Kidney epithelial cell (primary cell): ENCODE measurements at places on chromosomes 11 and 22. TPM values are rescaled to one million over a fixed set of nuclear protein-coding genes. Genes with fewer than 3 reads are reported as not detected.
A peak's percentile ranks its signal among the peaks of the same experiment; 100 is the strongest.

DNA sequence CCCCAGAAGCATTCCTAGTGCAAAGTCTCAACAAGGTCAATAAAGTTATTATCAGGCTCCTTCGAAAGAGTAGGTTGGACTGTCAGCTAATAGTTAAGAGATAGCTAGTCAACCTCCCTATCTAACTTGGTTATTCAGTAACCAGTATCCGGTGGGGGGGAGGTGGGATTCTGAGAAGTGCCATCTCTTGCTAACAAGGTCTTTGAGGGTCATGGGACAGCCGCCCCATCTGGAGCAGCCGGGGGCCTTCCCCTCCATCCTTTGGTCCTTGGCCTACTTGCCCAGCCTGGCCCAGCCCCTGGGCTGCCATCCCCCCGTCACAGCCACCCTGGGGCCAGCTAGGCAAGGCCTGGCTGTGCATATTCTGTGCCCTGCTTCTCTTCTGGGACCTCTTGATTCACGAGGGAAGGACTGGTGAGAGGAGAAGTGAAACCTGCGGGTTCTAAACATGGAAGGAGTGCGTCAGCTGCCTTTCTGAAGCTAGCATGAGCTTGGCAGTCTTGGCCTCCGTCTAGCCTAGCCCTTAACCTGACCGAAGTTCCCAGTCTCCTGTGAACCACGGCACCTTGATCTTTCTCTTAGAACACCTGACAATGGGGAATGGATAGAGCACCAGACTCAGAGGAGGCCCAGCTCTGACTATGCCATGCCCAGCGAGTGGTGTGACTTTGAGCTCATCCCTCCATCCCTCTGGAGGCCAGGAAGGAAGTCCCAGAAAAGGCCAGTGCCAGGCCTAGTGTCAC lies 9.3 kb downstream of the SLC37A2 start:
- DNase-seq: no peak

GRCh38 chr11:85752890-85753581 lies 57.9 kb downstream of the SYTL2 start:
- no peak for DNase-seq

The LRRC4C gene
- total RNA-seq: 0.14 and 1.5 TPM in 2 replicates

- no peak for DNase-seq
Observed at GRCh38 chr22:32308191-32308590, 49.5 kb upstream of the RFPL3 start.

- DNase-seq: no peak
Observed at GRCh38 chr11:63503492-63503891, 2.4 kb upstream of the LGALS12 start.

The ACP2 gene
- 51.6 and 57.1 TPM in 2 replicates for total RNA-seq

The TRIM66 gene
- 4.2 and 6.6 TPM in 2 replicates for total RNA-seq

GRCh38 chr22:42268852-42269410 lies 1.5 kb downstream of the TCF20 start:
- no peak for DNase-seq

GRCh38 chr11:2763984-2764383 lies 64.2 kb upstream of the KCNQ1OT1 start:
- DNase-seq: no peak

DNA sequence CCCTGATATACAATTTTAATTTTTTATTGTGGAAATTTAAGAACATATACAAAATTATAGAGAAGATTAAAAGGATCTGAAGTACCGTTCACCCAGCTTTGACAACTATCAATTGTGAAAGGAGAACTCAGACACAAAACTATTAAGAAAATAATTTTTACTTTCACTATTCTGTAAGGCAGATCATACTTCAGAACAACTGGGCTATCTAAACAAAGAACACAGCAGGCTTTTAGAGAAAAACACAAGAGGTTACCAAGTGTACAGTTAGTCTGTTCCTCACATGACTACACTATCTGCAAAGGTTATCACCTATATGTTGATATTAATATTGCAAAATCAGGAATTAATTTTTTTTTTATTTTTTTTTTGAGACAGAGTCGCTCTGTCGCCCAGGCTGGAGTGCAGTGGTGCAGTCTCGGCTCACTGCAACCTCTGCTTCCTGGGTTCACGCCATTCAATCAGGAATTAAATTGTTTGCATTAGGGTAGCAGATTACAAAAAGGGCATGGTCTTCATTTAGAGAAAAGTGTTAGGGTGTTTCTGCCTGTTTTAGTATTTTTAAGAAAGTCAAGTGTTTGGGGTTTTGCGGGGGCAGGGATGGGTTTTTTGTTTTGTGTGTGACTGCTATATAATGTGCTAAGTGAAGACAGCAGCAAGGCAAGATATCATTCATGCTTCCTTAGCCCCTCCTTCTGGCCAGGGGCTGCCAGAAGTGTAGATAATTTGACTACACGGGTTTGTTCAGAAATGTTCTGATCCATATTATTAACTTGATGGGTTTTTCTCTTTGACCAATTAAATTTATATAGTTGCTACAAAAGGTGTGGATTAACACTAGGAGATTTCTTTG lies 27.6 kb upstream of the SIK2 start:
- DNase-seq: no peak

- DNase-seq: no peak
Observed at GRCh38 chr11:58609723-58610122, 12.7 kb upstream of the CNTF start.

DNA sequence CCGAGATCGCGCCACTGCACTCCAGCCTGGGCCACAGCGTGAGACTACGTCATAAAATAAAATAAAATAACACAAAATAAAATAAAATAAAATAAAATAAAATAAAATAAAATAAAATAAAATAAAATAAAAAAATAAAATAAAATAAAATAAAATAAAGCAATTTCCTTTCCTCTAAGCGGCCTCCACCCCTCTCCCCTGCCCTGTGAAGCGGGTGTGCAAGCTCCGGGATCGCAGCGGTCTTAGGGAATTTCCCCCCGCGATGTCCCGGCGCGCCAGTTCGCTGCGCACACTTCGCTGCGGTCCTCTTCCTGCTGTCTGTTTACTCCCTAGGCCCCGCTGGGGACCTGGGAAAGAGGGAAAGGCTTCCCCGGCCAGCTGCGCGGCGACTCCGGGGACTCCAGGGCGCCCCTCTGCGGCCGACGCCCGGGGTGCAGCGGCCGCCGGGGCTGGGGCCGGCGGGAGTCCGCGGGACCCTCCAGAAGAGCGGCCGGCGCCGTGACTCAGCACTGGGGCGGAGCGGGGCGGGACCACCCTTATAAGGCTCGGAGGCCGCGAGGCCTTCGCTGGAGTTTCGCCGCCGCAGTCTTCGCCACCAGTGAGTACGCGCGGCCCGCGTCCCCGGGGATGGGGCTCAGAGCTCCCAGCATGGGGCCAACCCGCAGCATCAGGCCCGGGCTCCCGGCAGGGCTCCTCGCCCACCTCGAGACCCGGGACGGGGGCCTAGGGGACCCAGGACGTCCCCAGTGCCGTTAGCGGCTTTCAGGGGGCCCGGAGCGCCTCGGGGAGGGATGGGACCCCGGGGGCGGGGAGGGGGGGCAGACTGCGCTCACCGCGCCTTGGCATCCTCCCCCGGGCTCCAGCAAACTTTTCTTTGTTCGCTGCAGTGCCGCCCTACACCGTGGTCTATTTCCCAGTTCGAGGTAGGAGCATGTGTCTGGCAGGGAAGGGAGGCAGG lies at the start of gene GSTP1:
TSS of gene GSTP1 (plus strand) at position 566 of the 958 bp plus-strand sequence. CDS start at position 598, 32 bp downstream.
- peak; percentile 60 for DNase-seq

DNA sequence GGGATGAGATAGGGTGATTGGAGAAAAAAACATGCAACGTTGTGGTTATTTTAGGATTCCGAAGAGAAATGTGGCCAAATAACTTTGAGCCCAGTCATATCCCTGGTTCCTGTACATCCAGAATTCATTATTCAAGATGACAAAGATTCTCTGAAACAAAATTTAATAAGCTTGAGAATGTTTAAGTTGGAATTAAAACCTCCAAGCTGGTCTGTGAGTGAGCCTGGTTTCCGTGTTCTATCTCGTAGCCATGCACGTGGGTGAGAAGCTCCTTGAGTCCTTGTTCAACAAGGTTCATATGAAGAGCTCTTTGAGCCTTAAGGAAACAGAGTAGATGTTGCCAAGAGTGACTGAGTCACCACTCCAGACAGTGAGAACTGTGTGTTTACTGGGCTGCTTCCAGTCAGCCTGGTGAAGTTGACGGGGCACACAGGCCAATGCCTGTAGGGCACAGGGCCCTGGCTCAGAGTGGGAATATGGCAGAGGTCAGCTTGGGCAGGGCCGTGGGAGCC lies 206.5 kb downstream of the NAV2 start:
- peak; percentile 80 for DNase-seq

- no peak for DNase-seq
Observed at GRCh38 chr11:22079133-22079872, 113.6 kb upstream of the ANO5 start.

DNA sequence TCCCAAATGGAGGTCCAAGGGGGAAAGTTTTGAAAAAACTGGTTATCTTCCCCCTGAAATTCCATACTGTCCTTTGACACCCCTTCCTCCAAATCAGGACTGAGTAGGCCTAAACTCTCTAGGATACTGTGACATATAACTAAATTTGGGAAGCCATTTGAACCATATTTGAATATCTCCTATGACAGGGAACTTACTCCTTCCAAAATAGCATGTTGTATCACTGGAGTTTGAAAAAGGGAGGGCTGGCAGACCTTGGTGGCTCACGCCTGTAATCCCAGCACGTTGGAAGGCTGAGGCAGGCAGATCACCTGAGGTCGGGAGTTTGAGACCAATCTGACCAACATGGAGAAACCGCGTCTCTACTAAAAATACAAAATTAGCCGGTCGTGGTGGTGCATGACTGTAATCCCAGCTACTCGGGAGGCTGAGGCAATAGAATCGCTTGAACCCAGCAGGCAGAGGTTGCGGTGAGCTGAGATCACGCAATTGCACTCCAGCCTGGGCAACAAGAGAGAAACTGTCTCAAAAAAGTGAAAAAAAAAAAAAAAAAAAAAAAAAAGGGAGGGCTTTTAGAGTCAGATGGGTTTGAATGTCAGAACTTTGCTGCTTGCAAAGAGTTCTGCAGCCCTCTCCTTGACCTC lies 42.4 kb downstream of the PIK3C2A start:
- DNase-seq: no peak

DNA sequence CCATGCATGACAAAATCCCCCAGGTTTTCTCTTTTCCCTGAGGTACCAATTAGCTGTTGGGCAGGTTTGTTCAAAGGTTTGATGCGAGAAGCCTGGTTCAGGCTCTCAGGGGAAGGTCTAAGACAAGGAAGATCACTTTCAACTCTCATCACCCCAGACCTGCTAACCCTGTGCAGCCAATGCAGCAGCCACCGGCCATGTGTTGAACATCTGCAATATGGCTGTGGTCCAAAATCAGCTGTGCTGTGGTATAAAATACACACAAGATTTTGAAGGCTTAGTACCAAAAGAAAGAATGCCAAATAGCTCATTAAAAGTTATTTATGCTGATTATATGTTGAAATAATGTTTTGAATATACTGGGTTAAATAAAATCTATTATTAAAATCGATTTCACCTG lies 58.5 kb downstream of the SMCO4 start:
- DNase-seq: no peak

The GLYATL1 gene
- total RNA-seq: 0.84 and 2.1 TPM in 2 replicates

DNA sequence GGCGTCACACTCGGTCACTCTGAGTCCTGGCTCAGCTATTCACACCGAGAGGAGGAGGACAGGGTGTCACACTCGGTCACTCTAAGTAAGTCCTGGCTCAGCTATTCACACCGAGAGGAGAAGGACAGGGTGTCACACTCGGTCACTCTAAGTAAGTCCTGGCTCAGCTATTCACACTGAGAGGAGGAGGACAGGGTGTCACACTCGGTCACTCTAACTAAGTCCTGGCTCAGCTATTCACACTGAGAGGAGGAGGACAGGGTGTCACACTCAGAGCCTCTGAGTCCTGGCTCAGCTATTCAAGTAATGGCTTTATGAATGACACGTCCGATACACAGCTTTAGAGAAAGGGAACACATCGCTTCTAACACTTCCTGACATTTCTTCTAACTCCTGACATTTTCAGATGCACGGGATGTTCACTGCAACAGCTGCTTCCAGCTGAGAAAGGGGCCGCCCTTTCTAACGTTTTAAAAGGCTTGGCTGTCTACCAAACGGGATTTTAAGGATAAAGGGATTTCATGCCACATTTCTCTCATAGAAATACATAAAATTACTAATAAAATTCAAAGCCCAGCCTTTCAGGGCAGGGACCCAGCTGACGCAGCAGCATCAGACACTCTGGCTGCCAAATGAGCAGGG lies 28.1 kb downstream of the DRD4 start:
- DNase-seq: no peak

The OR51S1 gene
- not detected in 2 replicates for total RNA-seq

DNA sequence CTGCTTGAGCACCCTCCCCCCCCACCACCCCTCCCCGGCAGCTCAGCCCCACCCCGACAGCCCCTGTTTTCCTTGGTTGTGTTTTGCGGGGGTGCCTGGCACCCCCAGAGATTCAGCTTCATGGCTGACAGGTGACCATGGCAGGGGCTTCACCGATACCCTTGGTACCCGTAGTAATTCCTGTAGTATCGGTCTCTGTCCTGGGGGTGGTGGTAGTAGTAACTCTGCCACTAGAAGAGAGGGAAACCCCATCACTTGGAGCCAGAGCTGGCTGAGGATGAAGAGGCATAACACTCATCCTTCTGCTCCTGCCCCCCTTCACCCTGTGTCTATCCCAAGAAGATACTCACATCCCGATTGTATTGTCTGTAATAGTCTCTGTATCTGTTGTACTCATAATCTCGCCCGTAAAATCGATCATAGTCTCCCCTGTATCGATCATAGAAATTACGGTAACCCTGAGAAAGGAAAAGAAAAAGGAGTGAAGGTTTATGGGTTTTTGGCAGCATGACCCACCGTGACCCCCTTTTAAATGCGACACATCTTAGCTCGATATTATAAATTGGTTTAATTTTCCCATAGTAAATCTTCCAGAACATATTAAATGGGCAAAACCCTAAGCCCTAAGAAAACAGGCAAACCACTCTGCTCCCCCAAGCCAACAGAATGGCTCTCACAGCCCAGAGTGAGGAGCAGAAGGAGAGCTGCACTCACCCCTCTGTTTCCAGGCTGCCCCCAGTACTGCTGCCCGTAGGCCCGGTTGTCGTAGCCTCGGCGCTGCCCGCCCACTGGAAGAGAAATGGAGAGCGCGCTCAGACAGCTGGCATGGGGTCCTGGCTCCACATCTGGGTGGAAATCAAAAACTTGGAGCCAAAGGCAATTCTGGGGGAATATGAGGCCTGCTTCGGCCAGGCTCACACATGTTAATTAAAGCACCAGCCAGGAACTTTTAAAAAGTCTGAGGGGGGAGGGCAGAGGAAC lies 8.0 kb downstream of the GNG3 start:
- no peak for DNase-seq

DNA sequence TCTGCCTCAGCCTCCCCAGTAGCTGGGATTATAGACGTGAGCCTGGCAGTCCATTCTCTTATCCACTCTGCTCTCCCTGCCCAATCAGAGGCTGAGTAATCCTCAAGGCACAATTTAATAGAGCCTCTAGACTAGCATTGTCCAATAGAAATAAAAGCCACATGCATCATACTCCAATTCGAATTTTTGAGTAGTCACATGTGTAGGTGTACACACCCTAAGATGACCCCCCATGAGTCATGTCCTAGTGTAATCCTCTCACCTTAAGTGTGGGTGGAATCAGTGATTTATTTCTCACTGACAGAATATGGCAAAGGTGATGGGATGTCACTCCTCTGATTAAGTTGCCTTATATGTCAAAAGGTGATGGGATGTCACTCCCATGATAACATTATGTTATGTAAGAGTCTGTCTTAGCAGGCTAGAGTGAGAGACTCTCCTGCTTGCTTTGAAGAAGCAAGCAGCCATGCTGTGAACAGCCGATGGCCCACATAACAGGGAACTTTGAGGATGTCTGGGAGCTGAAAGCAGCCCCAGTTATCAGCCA lies 61.3 kb downstream of the MN1 start:
- DNase-seq: no peak

GRCh38 chr11:12797996-12798395 lies 123.8 kb downstream of the TEAD1 start:
- DNase-seq: no peak
